ENCODE measurements at places on chromosomes 4 and X. TPM values are rescaled to one million over a fixed set of nuclear protein-coding genes. Genes with fewer than 3 reads are reported as not detected.

FABP2 gene
- not detected for polyA plus RNA-seq

MGAT4D gene
- polyA plus RNA-seq: not detected

CENPVL2 gene
- not detected for polyA plus RNA-seq

ZFP92 gene
- polyA plus RNA-seq: 0.13 TPM

MRPL1 gene
- 4.0 TPM for polyA plus RNA-seq

SHISA3 gene
- not detected for polyA plus RNA-seq

EREG gene
- 2.7 TPM for polyA plus RNA-seq

TCEAL6 gene
- not detected for polyA plus RNA-seq

DNA sequence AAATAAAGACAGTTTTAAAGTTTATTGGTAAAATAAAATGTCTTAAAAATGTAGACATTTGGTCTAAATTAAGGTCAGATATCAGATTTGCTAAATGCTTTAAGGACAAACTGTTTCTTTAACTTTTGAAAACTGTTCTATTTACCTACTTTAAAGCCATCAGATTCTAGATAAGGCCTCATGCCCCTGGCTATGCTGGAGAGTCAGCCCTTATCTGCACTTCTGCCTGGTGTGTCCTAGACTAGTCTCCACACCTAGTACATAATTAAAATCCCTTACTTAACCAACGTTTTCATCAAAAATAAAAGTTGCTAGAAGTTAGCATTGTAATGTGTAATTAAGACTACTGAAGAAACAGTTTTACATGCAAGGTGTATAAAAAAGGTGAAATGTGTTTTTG is 25.6 kb downstream of the HSD17B11 start:
- no peak overlapping the region for H3K4me3 ChIP-seq
- H3K27ac ChIP-seq: no peak overlapping the region
- no peak for DNase-seq
- peaks cover 91% of the 10 kb centered on the region for H3K36me3 ChIP-seq

DNA sequence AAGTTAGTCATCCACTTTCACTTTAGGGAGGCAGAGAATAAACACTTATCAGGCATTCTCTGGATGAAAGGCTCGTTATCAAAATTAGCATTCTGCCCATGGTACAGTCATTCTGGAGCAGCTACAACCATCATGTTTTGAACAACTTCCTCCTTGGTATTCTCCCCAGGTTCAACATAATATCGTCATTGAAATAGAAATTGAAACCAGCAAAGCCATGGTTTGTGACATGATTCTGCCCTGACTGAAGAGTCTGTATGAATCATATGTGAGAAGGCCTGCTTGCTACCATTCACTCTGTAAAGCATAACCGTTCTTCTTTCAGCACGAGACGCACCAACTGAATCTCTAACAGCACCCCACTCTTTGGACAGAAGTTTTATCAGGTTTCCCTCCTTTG is 127.5 kb upstream of the RADX start:
- no peak overlapping the region for H3K27ac ChIP-seq
- H3K36me3 ChIP-seq: no peaks in the 10 kb centered on the region
- no peak overlapping the region for H3K4me3 ChIP-seq
- no peaks in the 10 kb centered on the region for H3K4me1 ChIP-seq

GRCh38 chr4:7433376-7434140 is 1.2 kb downstream of the PSAPL1 start:
- H3K36me3 ChIP-seq: no peaks in the 10 kb centered on the region
- DNase-seq: no peak
- H3K4me3 ChIP-seq: no peak overlapping the region
- H3K4me1 ChIP-seq: no peaks in the 10 kb centered on the region

DNA sequence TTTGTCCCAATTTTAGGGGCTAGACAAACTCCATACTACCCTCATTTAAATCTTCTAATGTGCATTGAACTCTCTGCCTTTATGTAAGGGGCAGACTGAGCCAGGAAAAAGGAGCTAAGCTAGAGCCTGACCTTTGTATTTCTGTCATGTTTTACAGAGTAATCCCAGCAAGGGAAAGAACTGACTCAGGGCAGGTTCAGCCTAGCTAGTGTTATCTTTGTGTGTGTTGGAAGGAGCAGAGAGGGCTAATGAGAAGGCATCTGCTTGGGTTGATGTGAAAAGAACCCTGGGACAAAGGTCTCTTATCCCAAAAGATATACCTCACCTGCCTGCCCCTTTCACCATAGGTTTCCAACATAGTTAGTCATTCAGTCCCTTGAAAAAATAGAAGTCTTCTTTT is 31.7 kb downstream of the IGSF1 start:
- no peaks in the 10 kb centered on the region for H3K36me3 ChIP-seq
- H3K27me3 ChIP-seq: no peaks in the 10 kb centered on the region
- no peak for DNase-seq
- no peaks in the 10 kb centered on the region for H3K4me1 ChIP-seq
- no peak overlapping the region for H3K27ac ChIP-seq

DNA sequence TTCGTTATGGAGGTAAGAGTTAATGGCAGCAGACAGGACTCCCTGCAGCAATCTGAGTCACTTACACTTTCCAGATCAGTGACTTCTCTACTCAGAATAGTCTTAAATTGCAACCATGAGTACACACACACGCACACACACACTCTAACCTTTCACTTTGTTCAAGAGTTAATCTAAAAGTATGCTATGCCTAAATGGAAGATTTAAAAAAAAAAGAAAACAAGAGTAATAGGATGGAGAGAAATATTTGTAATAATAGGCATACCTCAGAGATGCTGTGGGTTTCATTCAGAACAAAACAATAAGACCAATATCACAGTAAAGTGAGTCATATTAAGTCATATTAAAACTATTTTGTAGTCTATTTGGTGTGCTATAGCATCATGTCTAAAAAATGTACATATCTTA is 969.1 kb upstream of the PCDH10 start:
- no peak overlapping the region for H3K4me3 ChIP-seq
- H3K27ac ChIP-seq: no peak overlapping the region
- H3K4me1 ChIP-seq: no peaks in the 10 kb centered on the region

DNA sequence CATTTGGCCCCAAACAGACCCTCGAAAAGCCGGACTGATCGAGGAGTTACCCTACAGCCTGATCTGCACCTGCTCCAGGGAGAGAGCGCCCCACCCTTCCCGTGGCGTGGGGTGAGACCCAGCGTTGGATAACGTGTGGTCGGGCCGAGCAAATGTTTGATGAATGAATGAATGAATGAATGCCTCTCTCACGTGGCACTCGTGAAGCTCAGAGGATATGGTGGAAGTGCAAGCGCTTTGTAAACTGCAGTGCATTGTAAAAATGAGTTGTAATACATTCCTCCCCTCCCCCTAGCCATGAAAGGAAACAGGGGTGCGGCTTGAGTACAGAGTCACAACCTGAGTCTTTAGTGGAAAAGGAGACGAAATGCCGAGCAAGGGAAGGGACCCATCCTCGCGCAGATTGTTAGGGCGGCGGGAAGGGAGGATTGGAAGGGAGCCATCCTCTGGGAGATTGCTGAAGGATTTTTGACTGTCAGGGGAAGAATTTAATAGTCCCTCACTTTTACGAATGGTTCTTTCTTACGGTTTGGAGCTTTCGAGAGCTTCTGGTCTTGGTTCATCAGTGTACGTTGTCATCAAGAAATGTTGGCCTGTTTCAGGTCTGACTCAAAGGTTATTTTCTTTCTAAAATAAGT is 772 bp upstream of the FBXW7 start:
- DNase-seq: peak; percentile 56
- peaks cover 26% of the 10 kb centered on the region for H3K4me1 ChIP-seq
- H3K27ac ChIP-seq: peak overlapping the region; percentile 98
- peaks cover 7% of the 10 kb centered on the region for H3K36me3 ChIP-seq
- no peaks in the 10 kb centered on the region for H3K27me3 ChIP-seq

DNA sequence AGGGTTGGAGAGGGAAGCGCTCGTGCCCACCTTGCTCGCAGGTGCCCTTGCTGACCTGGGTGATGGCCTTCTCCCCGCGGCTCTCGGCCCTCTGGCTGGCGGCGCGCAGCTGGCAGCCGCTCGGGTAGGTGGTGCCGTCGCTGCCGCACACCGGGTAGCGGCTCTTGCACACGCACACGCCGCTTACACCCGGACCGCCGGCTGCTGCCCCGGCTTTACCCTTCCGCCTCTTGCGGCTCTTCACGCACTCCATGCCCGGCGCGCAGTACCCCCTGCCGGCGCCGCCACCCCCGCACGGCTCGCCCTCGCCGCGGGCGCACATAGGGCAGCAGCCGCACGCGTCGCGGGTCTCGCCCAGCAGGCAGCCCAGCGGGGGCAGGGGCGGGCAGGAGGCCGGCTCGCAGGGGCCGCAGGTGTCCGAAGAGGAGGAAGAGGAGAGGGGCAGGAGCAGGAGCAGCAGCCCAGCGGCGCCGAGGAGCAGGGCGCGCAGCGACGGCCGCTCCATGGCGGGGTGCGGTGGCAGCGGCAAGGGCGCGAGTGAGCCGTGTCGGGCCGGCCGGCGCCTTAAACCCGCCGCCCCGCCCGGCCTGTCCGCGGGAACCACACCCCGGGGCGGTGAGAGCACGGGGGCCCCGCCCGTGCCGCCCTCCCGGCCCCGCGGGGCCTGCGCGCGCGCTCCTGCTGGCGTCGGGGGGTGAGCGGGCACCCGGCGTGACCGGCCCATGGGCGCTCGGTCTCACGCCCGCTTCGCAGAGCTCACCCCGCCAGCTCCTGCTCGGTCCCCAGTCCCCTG is at the start of gene IGFBP7:
Gene IGFBP7, minus strand, starts transcription at position 539 of the 793 bp plus-strand sequence. Its CDS starts 34 bp downstream, at position 505.
- H3K27me3 ChIP-seq: no peaks in the 10 kb centered on the region
- peak within 1 kb of the TSS; percentile 77 for H3K27ac ChIP-seq
- peak within 1 kb of the TSS; percentile 89 for H3K4me3 ChIP-seq
- DNase-seq: peak; percentile 29
- H3K36me3 ChIP-seq: no peaks in the 10 kb centered on the region

Data from CD14-positive monocyte (primary cell).